ENCODE measurements at places on chromosomes 5 and 9.

DNA sequence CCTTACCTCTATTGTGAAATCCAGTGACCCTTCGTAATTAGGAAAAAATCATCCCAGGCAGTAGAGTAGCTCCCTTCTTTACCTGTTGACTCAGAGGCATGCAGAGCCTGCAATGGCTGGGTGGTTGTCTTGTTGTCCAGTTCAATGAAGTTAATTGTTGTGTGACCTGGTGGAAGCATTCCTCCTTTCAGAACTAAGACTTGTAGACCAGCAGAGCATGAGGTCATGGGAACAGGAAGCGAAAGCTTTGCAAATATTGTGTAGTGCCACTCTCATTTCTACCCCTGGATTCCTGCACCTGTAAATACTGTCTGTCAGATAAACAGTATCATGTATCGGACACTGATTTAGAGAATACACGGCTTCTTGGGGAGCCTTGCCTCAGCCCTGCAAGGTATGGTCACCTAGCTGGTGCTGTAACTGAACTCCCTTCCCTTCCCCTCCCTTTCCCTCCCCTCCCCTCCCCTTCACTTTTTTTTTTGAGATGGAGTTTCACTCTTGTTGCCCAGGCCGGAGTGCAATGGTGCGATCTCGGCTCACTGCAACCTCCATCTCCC is 5.7 kb upstream of the PRXL2C start:
- DNase-seq, result no peak

DNA sequence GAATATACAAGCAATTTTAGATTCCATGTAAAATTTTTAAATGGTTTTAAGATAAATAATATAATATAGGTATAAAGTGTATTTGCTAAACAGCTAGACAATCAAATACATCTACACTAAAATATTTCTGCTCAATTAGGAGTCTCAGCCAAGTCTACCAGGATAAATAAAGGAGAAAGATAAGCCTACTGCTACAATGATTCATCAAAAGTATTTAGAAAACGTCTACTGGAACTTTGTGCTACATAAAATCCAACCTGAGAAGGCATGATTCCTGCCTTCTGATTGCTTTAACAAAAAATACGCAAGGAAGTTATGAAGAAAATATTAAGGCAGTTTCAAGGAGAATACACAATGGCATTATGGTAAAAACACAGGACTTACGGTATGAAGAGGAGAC is 570.6 kb downstream of the EFNA5 start:
- DNase-seq, result no peak

DNA sequence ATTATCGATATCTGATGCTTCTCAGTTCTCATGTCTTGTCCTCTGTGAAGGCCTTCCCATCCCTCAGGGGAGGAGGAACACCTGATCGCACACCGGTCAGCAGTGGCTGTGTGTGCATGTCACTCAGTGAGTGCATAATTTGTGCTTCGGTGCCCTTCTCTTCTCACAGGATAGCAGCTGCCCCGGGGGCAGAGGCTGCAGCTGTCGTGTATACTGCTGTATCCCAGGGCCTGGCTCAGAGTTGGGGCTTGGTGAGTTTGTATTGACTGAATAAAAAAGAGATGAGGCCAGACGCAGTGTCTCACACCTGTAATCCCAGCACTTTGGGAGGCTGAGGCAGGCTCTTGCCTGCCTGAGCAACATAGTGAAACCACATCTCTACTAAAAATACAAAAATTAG is 49.7 kb upstream of the NCS1 start:
- no peak for DNase-seq

DNA sequence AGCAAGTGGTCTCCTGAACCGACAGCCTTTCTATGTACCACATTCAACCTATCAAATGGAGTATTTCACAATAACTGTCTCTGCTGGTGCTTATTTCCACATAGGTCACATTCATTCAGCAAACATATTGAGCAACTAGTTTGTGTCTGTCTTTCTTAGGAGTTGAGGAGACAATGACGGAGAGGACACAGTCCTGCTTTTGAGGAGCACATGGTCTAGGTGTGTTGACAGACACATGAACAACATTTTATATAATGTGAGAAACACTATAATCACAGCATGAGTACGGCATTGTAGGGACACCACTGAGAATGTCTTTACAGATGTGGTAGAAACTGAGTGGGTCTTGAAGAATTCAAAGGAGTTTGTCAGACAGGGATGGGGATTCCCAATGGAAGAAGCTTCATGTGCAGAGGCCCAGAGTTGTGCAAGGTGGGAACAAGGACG is 28.5 kb downstream of the NFIL3 start:
- no peak for DNase-seq

- no peak for DNase-seq
Observed at GRCh38 chr5:173574983-173575382, 41.5 kb downstream of the BOD1 start.

DNA sequence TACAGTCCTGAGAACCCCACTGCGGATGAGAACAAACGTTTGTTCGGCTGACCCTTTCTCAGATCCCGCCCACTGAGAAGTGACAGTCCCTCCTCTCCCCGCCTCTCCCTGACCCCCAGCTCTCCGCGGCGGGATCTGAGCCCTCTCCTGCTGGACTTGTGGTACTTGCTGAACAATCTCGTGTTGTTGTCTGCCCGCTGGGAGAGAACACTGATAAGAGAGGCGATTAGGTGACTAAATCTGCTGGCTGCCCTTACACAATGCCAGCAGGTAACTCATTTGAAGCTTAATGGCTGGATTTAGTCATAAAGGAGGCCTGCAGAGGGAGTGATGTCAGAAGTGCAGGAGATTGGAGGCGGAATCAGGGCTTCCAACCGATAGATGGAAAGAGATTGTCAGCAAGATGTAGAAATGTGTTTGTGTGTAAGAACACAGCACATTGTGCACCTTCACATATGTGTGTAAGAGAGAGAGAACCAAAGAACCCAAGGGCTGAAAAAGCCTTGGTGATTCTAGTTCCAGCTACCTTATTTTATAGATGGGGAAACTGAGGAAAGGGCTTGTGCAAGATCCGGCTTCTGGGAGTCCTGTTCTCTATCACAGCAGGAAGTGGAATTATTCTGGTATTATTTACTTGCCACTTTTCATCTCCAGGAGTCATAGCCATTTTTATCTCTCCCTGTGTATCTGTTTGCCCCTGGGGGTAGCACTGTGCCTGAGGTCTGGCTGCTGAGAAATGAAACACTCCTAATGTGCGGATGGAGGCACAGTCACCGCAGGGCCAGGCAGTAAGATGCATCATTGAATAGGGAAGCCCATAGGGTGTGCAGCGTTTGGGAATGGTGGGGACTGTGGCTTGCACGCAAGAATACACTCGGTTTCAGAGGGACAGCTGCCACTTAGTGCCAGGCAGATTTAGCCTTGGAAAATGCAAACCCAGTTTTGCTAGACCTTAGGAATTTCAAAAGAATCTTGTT is 203.7 kb upstream of the MSX2 start:
- DNase-seq, result peak; percentile 99

DNA sequence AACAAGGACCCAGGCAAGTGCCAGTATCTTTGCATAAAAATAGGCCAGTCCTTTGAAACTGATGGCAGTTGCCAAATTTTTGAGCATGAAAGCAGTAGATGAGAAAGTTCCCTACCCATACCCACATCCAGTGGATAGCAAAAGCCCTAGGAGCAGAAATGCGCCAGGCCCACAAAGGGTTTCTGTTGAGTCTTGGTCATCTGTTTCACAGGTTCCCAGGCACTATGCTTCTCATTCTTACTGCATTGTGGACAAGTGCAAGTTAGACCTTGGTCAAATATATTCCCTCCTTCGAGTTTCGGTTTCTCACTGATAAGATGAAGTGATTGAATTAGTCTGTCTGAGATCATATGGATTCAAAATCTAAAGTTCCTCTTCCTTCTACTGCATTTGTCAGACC is 152.3 kb downstream of the NR3C1 start:
- DNase-seq, result no peak

GRCh38 chr9:34570809-34571480 is 18.6 kb downstream of the CNTFR start:
- DNase-seq, result no peak

DNA sequence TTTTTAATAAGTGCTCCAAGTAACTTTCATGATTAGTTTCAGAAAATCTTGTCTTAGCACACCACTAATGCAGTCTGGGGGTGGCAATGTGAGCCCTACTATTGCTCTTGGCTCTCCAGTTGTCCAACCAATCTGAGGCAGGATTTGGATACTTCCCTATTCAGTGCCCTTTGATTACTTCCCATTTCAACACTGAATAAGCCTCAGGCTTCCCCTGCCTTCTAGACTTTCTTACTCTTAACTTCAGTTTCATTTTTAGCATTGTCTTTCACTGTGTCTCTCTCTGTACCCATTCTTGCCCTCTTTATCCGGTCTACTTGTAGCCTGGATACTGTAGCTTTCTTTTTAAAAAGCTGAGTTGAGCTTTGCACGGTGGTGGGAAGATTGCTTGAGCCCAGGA is 186.1 kb downstream of the C9orf152 start:
- DNase-seq, result no peak
